Lower lobe of right lung (tissue), 2 donors: ENCODE measurements at places on chromosomes 4 and X.

GRCh38 chrX:71366674-71367256 lies 608 bp downstream of the TAF1 start:
- peak; percentile 44 for DNase-seq

- no peak for DNase-seq
Observed at GRCh38 chr4:14977830-14978229, 24.5 kb upstream of the CPEB2 start.

GRCh38 chr4:159503236-159504008 lies 400.5 kb downstream of the RAPGEF2 start:
- DNase-seq: no peak

DNA sequence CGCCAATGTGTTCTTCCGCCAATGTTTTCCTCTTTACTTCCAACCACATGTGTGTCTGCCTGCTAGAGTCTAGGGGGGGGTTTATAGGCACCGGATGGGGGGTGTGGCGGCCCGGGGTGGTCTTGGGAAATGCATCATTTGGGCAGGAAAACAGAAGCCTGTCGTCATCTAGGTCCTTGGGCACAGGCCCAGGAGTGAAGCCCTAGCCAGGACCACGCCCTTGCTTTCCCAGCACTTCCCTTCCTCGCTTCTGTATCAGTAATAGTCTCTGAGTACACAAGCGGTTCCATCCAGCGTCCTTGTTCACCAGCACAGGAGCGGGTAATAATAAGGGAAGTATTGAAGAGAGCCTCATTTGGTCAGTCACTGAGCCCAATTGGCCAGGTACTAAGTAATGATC lies 74.5 kb downstream of the QDPR start:
- DNase-seq: no peak

DNA sequence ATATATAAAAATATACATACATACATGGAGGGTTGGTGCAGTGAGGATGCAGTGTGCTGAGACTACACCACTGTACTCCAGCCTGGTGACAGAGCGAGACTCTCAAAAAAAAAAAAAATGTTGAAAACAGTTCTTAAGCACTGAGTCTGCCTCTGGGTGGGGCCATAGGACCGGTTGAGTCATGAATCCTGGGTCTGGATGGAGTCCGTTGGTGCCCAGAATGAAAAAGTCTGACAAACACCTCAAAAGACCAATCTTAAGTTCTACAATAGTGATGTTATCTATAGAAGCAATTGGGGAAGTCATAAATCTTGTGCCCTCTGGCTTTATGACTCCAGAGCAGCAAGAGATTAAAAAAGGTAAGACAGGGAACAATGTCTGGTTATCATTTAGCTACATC lies 70.4 kb downstream of the FGFBP1 start:
- no peak for DNase-seq

- DNase-seq: peak; percentile 44
Observed at GRCh38 chrX:136880003-136880451, 498 bp downstream of the RBMX start.

- DNase-seq: no peak
Observed at GRCh38 chr4:7906171-7906701, 33.4 kb downstream of the AFAP1 start.

DNA sequence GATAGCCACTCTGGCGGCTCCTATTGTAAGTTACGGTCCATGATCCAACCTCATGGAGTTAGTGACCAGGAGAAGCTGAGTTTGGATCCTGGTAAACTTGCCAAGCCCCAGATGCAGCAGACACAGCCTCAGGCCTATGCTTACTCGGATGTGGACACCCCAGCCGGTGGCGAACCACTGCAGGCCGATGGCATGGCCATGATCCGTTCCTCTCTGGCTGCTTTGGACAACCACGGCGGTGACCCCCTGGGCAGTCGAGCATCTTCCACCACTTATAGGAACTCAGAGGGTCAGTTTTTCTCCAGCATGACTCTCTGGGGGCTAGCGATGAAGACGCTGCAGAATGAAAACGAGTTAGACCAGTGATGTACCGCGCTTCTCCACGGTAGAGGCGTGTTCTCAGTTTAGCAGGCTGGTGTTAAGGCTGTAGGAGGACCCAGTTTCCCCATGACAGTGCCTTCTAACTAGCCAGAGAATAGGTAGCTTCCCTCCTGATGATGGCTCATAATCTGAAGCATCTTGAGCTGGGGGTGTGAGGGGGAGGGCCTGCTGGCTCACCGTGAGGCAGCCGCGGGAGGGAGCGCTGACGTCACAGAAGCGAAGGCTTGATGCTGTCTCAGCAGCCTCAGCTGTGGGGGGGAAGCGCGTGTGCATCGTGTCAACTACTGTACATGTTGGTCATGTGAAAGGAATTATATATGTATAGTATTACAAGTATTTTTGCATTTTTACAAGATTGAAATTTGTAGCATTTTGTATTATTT lies 31.1 kb downstream of the ZBTB49 start:
- DNase-seq: no peak

- no peak for DNase-seq
Observed at GRCh38 chrX:46278572-46278971, 266.6 kb downstream of the ZNF674 start.

DNA sequence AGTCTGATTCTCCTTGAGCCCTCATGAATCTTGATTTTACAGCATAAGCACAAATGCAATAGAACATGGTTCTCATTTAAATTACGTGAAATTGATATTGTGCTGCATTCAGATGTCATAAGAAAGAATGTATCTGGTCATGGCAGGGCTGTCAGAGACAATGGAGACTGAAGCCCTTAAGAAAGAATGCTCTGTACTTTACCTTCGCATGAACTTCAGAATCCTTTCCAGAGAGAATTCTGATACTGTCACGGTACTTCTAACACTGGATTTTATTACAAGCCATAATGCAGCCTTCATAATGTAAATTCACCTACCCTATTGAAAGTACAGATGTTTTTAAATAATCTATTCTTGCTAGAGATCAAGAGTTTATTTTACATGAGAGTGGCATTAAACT lies 677.9 kb upstream of the ADGRL3 start:
- DNase-seq: no peak

GRCh38 chr4:52298444-52298843 lies 247.3 kb downstream of the SPATA18 start:
- DNase-seq: no peak
